ENCODE measurements at places on chromosomes 3 and 15. TPM values are rescaled to one million over a fixed set of nuclear protein-coding genes. Genes with fewer than 3 reads are reported as not detected.

DNA sequence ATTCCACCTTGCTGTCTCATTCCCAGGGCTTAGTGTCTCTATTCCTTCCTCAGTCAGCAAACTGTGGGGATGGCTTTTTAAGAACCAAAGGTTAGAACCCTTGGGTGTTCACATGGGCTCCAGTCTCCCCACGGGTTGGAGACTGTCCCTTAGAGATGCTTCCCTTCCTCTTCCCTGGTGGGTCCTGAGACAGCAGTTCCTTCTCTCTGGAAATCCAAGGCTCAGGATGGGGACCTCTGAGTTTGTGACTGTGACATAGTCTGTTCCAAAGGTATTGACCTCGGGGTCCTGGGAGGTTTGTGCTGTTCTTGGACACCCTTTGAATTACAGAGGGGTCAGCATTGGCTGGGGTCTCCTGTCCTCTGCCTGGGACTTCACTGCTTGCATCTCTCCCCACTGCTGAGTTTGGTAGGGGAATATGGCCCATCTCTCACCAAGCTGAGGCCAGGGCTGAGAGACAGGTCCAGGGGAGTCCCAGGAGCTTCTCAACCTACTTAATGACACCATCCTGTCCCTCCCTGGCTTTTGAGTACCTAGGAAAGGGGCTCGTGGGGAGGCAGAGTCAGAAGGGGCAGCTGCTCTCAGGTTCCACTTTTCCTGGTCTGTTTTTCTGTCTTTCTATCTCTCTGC, 1.5 kb downstream of the GRM2 start:
- H3K27me3 ChIP-seq = no peaks in the 10 kb centered on the region
- no peaks in the 10 kb centered on the region for H3K4me1 ChIP-seq
- no peak for DNase-seq
- H3K36me3 ChIP-seq = no peaks in the 10 kb centered on the region
- H3K4me3 ChIP-seq = no peak overlapping the region

- no peaks in the 10 kb centered on the region for H3K36me3 ChIP-seq
- no peak for DNase-seq
- no peaks in the 10 kb centered on the region for H3K27me3 ChIP-seq
- H3K27ac ChIP-seq = no peak overlapping the region
- H3K4me3 ChIP-seq = no peak overlapping the region
These were observed 150.6 kb upstream of the FRMD4B start for GRCh38 chr3:69536306-69537020.

GRCh38 chr3:27666708-27667107, 55.4 kb downstream of the EOMES start:
- H3K36me3 ChIP-seq = no peaks in the 10 kb centered on the region
- peak overlapping the region; percentile 66 for H3K27ac ChIP-seq
- H3K4me1 ChIP-seq = 0 out of 2 replicates have a peak, but pooled peaks cover 3% of the 10 kb centered on the region

DNA sequence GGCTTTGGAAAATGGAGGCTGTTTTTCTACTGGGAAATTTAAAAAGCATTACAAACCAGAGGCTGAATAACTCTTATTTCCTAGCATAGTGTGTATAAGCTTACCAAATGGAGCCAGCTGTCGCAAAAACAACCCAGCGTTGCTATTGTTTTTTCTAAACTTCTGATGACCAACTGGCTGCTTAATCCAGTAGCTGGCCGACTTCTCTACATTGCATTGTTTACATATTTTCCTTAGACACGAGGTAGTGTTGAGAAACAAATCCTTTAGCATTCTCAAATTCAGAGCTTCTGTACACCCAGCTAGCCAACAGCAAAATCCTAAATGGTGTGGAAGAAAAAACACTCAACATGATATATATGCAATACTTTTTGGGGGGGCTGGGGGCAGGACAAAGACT, 161.0 kb upstream of the ADAMTS9 start:
- DNase-seq = no peak
- no peak overlapping the region for H3K27ac ChIP-seq
- H3K4me1 ChIP-seq = no peaks in the 10 kb centered on the region
- no peak overlapping the region for H3K4me3 ChIP-seq
- H3K36me3 ChIP-seq = no peaks in the 10 kb centered on the region
- no peaks in the 10 kb centered on the region for H3K27me3 ChIP-seq

DNA sequence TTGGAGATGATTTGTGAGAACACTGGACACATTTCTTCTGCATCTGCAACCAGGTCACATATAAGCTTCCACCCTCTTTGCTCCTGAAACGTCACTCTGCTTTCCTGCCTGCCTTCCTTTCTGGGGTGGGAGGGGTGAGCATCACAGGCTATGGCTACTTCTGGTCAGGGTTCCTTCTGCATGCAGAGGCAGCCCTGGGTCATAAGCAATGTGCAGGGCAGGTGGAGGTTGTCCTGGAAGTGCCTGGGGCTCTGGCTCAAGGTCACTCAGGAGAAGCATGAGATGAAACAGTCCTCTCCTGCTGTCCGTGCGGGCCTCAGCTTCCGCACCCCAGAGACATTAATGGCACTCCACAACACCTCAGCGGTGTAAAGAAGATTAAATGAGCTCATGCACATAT, 15.1 kb downstream of the SLC6A20 start:
- no peak overlapping the region for H3K4me3 ChIP-seq
- no peak overlapping the region for H3K27ac ChIP-seq
- H3K4me1 ChIP-seq = no peaks in the 10 kb centered on the region
- H3K27me3 ChIP-seq = no peaks in the 10 kb centered on the region
- no peaks in the 10 kb centered on the region for H3K36me3 ChIP-seq

DNA sequence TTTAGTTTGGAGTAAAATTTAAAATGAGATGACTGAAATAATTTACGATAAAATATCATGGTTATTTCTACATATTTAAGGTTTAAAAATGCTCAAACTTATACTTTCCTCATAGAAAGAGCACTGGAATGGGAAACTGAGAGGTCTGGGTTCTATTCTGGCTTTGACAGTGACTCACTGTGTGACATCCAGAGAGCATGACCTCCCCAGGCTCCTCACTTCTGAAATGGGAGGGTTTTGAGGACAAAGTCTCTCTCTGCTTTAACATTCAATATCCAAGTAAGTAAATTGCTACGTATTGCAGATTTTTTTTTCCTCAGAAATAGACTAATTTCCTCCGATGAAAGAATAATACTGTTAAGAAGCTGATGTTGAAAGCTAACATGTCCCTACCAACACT, 234.7 kb downstream of the TIGIT start:
- no peaks in the 10 kb centered on the region for H3K4me1 ChIP-seq
- H3K4me3 ChIP-seq = no peak overlapping the region
- H3K27ac ChIP-seq = no peak overlapping the region
- no peaks in the 10 kb centered on the region for H3K36me3 ChIP-seq
- H3K27me3 ChIP-seq = no peaks in the 10 kb centered on the region

- H3K27ac ChIP-seq = no peak overlapping the region
- H3K4me3 ChIP-seq = no peak overlapping the region
- H3K36me3 ChIP-seq = no peaks in the 10 kb centered on the region
- DNase-seq = peak; percentile 74
- H3K4me1 ChIP-seq = peaks cover 3% of the 10 kb centered on the region
- no peaks in the 10 kb centered on the region for H3K27me3 ChIP-seq
These were observed 57.5 kb upstream of the HERC1 start for GRCh38 chr15:63891079-63891767.

- no peaks in the 10 kb centered on the region for H3K36me3 ChIP-seq
- no peaks in the 10 kb centered on the region for H3K4me1 ChIP-seq
- no peak overlapping the region for H3K27ac ChIP-seq
- no peak overlapping the region for H3K4me3 ChIP-seq
These were observed 6.1 kb upstream of the TMEM207 start for GRCh38 chr3:190455828-190456227.

- DNase-seq = no peak
- H3K4me1 ChIP-seq = no peaks in the 10 kb centered on the region
- no peaks in the 10 kb centered on the region for H3K27me3 ChIP-seq
- no peak overlapping the region for H3K4me3 ChIP-seq
These were observed 75.1 kb upstream of the TRIM42 start for GRCh38 chr3:140602781-140603180.

DNA sequence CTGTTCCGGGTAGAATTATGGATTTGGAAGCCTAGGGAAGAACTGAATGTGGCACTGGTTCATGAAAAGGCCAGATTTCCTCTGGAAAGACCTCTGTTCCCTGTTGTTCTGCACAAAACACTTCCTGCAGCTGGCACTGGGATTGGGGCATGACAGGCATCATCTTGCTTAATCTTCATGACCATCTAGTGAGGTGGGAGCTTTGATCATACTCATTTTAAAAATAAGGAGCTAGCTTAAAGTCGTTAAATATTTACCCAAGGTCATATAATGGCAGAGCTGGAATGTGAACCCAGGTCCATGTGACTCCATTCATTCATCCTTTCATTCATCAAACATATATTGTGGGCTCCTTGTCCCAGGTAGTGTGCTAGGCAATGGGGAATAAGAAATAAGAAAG, 40.4 kb downstream of the EBLN2 start:
- no peaks in the 10 kb centered on the region for H3K4me1 ChIP-seq
- H3K4me3 ChIP-seq = no peak overlapping the region
- no peaks in the 10 kb centered on the region for H3K36me3 ChIP-seq
- DNase-seq = no peak

- no peaks in the 10 kb centered on the region for H3K27me3 ChIP-seq
- peak overlapping the region; percentile 97 for H3K27ac ChIP-seq
- H3K4me1 ChIP-seq = peaks cover 47% of the 10 kb centered on the region
- no peak for DNase-seq
These were observed 5.0 kb upstream of the HES1 start for GRCh38 chr3:194130807-194131589.

DNA sequence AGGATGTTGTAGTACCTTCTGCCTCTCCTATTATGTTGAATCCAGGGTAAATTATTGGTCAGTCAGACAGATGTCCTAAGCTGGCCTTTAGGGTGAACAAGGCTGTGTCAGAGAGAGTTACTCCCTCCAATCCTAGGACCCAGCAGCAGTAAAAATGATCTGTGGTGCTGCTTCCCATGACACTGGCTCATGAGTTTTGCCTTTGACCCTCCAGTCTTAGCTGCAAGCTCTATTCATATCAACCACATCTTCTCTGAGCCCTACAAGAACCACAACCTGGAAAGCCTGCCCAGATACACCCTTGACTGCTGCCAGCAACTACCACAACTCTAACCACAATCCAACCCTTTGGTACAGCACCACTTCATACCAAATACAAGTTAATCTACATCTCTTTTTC, 27.2 kb upstream of the PHLDB2 start:
- no peak overlapping the region for H3K4me3 ChIP-seq
- H3K27me3 ChIP-seq = no peaks in the 10 kb centered on the region
- H3K27ac ChIP-seq = no peak overlapping the region
- no peak for DNase-seq

DNA sequence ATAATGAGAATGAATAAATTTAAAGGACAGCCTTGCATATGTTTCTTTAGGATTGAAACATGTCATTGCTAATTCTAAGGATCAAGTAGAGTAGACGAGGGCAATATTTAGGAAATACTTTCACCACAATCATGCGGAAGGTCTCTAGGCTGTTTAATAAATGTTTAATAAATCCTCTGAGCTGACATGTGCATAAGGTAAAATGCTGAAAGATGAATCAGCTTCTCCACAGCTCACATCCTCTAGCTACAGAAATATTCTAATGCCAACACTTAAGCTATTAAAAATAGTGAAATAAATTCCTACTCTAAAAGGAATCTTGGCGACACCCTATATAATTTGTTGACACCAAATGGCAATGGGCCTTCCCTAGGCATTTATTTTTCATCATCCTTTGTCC, 407.3 kb downstream of the TBL1XR1 start:
- H3K27ac ChIP-seq = no peak overlapping the region
- no peak for DNase-seq
- H3K4me1 ChIP-seq = no peaks in the 10 kb centered on the region
- H3K27me3 ChIP-seq = no peaks in the 10 kb centered on the region

DNA sequence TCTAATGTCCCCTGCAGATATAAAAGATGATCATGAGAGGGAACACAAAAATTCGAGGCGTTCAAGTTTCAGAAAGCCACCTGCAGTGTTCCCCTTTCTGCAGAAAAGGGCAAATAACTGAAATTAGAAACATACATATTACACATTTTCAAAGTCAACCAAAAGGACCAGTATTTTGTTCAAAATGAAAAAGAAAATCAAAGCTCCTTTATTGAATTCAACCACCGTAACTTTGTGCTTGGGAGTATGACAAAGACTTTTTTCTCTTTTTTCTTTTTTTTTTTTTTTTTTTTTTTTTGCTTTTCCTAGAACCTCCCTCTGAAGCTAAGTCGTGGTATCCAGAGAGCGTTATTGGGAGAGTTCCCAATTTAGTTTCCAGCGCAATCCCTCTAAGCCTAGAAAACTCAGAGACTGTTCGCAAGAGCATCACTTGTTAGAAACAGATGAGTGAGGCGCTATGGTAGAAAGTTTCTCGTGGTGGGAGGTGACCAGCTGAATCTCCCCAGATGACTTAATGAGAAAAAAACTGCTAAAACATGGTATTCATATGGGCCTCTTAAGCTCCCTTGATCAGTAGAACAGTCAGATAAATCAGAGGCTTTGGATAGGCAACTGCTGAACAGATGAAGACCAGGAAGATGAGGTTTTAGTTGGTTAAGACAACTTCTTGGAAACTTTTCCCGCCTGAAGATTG, 77.4 kb downstream of the MB21D2 start:
- no peak overlapping the region for H3K4me3 ChIP-seq
- no peaks in the 10 kb centered on the region for H3K36me3 ChIP-seq
- no peak overlapping the region for H3K27ac ChIP-seq
- no peaks in the 10 kb centered on the region for H3K4me1 ChIP-seq
- DNase-seq = no peak
- no peaks in the 10 kb centered on the region for H3K27me3 ChIP-seq

GRCh38 chr3:41184394-41184793, 14.9 kb upstream of the CTNNB1 start:
- H3K36me3 ChIP-seq = no peaks in the 10 kb centered on the region
- no peaks in the 10 kb centered on the region for H3K27me3 ChIP-seq
- no peaks in the 10 kb centered on the region for H3K4me1 ChIP-seq

DNA sequence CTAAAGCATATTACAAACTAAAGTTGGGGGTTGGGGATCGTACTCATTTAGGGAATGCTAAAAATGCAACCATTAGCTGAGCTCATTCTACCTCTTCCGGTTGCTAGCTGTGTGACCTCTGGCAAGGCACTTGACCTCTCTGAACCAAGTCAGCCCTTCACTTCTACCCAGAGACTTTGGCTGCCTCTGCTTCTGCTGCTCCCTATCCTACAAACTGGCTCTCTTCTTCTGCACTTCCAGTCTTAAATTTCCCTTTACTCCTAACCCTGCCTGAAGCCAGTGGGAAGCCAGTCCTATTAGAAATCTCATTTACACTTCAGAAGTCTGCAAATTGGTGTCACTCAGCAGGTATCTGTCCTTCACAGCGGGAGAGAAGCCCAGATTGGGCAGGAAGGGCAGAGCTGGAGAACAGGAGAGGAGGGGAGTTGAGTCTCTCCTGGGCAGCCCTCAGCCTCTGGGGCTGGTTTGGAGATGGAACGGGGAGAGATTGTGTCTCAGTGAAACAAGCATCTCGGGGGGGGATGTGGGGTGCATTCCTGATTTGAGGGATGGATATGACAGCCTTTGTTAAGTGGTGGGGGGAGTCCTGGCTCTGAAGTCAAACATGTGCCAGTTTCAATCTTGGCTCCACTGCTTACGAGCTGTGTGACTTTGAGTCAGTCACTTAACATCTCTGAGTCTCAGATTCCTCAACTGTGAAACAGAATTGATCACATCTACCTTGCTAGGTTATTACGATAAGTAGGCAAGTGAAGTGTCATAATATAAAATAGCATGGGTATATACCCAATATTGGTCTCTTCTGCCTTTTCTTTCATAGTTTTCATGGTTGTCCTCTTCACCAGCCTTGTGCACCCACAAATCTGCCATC, 7.8 kb upstream of the AEN start:
- DNase-seq = no peak
- H3K4me1 ChIP-seq = 0 out of 2 replicates have a peak, but pooled peaks cover 7% of the 10 kb centered on the region
- H3K4me3 ChIP-seq = no peak overlapping the region
- peaks cover 16% of the 10 kb centered on the region for H3K27me3 ChIP-seq
- no peaks in the 10 kb centered on the region for H3K36me3 ChIP-seq

DNAH1 gene
- total RNA-seq = 2.4 TPM

SFMBT1 gene
- total RNA-seq = 24.4 TPM

SAMMSON gene
- total RNA-seq = not detected

CD96 gene
- not detected for total RNA-seq

IQCF2 gene
- not detected for total RNA-seq

MYRIP gene
- total RNA-seq = 0.59 TPM

C3orf85 gene
- not detected for total RNA-seq

Data from Panc1 (cell line).